ENCODE measurements at places on chromosomes 12 and 14.

- no peak for DNase-seq
These were observed 11.1 kb downstream of the PLBD2 start for GRCh38 chr12:113369391-113369985.

DNA sequence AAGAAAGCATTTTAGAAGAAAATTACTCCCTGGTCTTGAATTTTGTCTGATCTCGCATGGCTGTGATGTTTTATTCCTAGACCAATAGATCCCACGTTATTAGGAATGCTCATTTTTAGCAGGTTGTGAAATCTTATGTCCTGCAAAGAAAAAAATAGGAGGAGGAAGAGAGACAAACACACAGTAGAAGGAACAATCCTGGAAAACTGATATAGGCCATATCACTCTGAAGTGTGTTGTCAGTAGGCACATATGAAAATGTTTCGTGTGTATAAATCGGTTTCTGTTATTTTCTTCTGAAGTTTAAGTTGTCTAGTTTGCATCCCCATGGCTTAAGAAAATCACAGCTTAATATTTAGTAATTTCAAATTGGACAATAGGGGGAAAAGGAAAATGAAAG is 12.4 kb downstream of the SLCO1B3 start:
- DNase-seq: no peak

DNA sequence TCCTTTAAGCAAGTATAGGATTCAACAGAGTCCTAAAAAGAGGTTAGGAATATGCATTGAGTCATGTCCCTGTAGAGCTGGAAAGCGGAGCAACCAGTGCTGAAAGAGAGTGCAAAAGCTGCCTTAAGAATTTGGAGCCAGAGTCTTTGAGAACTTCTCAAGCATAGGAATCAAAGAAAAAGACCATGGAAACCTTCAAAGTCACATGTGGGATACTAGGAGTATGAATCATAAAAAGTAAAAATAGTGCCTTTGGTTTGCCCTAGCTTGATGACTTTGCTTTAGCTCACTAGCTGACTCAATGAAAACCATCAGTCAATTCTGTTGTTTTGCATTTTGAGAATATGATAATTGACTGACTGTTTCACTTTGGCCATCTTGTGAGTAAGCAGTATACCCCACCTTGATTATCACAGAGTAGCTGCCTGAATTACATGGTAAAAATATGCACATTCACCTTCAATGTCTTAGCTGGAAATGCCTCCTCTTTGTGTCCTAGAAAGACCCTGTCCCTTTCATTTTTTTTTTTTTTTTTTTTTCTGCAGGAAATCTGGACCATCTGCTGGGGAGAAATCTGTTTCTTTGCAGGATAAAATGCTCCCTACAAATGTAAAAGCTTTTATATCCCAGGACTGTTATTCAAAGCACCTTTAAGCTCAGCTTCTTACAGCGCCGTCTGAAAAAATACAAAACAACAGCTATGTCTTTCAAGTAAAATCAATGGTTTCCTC is 248.6 kb upstream of the KRR1 start:
- no peak for DNase-seq

- DNase-seq: no peak
These were observed 167.9 kb downstream of the PRKD1 start for GRCh38 chr14:29759521-29760340.

DNA sequence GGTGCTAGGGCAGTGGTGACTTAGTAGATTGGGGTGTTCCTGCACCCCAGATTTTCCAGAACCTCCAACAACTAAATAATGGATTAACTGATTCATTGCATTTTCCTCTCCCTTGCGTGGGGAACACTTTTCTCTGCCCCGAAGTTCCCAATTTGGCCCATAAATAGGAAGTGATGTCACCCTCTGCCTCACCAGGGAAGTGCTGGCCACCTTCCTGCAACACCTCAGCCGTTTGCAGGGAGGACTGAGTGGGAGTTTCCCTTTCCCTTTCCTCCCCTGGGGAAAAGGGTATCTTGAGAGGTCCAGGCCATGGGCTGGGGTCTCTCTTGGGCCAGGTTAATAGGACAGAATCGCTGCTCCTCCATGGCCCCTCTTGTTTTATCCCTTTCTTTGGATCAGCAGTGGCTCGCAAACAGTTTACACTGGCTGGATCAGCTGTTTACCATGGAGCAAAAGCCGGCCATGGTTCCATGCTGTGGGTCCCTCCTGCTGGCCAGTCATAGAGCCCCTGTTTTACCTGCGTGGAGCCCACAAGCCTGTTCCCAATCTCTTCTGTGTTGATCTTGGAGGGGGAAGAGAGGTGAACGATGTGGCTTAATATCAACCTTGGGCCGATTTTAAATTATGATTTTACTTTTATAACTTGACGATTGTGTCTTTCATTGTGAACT is 91.6 kb upstream of the VRK1 start:
- no peak for DNase-seq

- DNase-seq: no peak
These were observed 104.0 kb downstream of the ETNK1 start for GRCh38 chr12:22728987-22729386.

- DNase-seq: no peak
These were observed 119.3 kb upstream of the MDM1 start for GRCh38 chr12:68451261-68452077.

- no peak for DNase-seq
These were observed 50.3 kb upstream of the PCED1B start for GRCh38 chr12:47028981-47029708.

- no peak for DNase-seq
These were observed 23.8 kb upstream of the GPR132 start for GRCh38 chr14:105088812-105089745.

DNA sequence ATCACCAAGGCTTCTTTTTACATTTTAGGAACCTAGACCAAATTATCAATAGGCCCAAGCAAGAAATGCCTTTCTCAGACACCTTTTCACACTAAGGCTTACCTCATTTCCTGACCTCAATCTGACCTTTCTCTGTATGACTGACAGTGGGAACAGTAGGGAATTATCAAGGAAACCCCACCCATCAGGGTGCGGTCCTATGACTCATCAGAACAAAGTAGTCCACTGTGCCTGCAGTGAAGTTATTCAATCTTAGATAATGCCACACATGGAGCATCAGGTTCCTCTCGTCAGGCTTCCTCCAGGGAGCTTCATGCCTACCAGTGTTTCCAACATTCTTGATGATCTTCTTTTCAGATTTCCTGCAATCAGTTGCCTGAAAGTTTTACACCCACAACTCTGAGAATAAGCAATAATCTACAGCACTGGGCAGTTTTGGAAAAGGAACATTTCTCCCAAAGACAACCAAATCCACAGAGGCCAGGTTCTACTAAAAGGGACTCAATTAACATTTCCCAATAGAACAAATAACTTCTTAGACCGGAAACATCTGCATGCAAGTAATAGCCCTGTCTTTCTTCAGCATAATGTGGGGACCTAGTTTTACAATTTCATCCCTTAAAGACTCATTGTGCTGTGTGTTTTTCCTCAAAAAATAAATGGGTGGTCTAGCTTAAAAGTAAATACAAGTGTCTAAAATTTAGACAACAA is 35.9 kb upstream of the TMTC2 start:
- DNase-seq: no peak

GRCh38 chr12:49945394-49946080 is 5.0 kb upstream of the AQP2 start:
- peak; percentile 76 for DNase-seq
